ENCODE measurements at places on chromosomes 16 and 17. TPM values are rescaled to one million over a fixed set of nuclear protein-coding genes. Genes with fewer than 3 reads are reported as not detected.

The NHERF2 gene
- 33.0 TPM for total RNA-seq

The KRTAP1-5 gene
- not detected for total RNA-seq

The NPIPB6 gene
- total RNA-seq, result 4.9 TPM

The SLC6A2 gene
- total RNA-seq, result 3.4 TPM

The HBQ1 gene
- 3.7 TPM for total RNA-seq

The ARL5C gene
- total RNA-seq, result not detected

The TMEM100 gene
- total RNA-seq, result 0.85 TPM

The UTS2R gene
- total RNA-seq, result 10.8 TPM

The ARHGAP23 gene
- 13.2 TPM for total RNA-seq

The EVPLL gene
- not detected for total RNA-seq

The PIK3R5 gene
- 0.09 TPM for total RNA-seq

The KRT20 gene
- not detected for total RNA-seq

The ABCA10 gene
- total RNA-seq, result 0.04 TPM

The ALDH3A1 gene
- 1.0 TPM for total RNA-seq

The CPPED1 gene
- 10.8 TPM for total RNA-seq

The SLC38A7 gene
- total RNA-seq, result 14.5 TPM

The HS3ST2 gene
- not detected for total RNA-seq

The TEX19 gene
- 0.51 TPM for total RNA-seq

The TM4SF5 gene
- total RNA-seq, result not detected

The G6PC1 gene
- not detected for total RNA-seq

The OTOP3 gene
- total RNA-seq, result not detected

The ABCA3 gene
- 14.5 TPM for total RNA-seq

The ABCC11 gene
- 0.18 TPM for total RNA-seq

The ARMC7 gene
- 8.8 TPM for total RNA-seq

The CCDC40 gene
- total RNA-seq, result 11.3 TPM

The TBC1D3K gene
- total RNA-seq, result not detected

The TP53TG3F gene
- total RNA-seq, result not detected

The P2RX1 gene
- total RNA-seq, result 3.2 TPM

The MT1H gene
- total RNA-seq, result not detected

The DNAJA2 gene
- 66.4 TPM for total RNA-seq

Measured in cardiac muscle cell (in vitro differentiated cells and primary cell).